ENCODE measurements at places on chromosomes 3 and 15.

GRCh38 chr15:66644869-66645268 lies 57.2 kb upstream of the SMAD6 start:
- DNase-seq, result no peak

DNA sequence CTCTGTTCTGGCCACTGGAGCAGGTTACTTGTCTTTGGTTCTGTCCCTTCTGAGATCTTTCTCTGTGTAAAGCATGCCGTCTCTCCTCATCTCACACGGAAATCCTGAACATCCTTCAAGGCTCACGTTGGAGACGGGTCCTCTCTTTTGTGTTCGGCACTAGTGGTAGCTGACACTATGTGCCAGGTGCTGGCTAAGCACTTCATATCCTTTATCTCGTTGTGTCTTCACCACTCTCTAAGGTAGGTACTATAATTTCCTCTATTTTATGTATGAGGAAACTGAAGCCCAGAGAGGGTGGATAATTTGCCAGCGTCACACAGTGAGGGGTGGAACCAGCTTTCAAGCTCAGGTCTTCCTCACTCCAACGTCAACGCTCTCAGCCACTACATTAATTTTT lies 1.2 kb downstream of the IFT122 start:
- no peak for DNase-seq

DNA sequence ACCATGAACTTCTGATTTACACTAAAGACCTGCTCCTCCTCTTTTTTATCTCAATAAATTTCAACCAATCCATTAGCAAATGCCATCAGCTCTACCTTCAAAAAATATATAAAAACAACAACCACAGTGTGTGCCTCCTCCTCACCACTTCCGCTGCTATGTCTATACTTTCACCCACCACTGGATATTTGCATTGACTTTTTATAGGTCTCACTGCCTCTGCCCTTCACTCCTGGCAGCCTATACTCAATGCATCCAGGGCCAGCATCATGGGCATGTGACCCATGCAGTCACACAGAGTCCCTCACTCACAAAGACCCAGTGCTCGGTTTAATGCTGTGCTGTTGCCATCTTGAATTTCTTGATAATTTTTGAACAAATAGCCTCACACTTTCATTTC lies 53.5 kb upstream of the CCDC54 start:
- DNase-seq, result no peak

- DNase-seq, result no peak
Observed at GRCh38 chr3:195692354-195692685, 28.5 kb upstream of the MUC20 start.

GRCh38 chr3:194905696-194906095 lies 220.0 kb downstream of the FAM43A start:
- DNase-seq, result no peak

GRCh38 chr15:89444241-89445225 lies 51.9 kb downstream of the RHCG start:
- no peak for DNase-seq

DNA sequence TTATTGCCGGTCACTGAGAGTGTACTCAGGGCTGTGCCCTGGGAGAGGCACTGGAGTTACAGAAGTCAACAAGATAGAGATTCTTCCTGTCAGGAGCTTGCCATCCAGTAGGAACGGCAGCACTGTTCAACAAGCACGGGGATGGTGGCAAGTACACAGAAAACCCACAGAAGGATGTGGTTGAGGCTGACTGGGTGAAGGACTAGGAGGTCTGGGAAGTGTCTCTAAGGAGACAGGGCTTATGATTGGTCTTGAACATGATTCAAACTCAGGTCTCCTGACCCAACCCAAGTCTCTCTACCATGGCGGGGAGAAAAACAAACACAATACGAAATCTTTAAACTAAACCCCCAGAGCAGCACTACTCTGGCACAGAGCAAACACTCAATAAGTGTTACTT lies 37.6 kb downstream of the ERICH6 start:
- no peak for DNase-seq

DNA sequence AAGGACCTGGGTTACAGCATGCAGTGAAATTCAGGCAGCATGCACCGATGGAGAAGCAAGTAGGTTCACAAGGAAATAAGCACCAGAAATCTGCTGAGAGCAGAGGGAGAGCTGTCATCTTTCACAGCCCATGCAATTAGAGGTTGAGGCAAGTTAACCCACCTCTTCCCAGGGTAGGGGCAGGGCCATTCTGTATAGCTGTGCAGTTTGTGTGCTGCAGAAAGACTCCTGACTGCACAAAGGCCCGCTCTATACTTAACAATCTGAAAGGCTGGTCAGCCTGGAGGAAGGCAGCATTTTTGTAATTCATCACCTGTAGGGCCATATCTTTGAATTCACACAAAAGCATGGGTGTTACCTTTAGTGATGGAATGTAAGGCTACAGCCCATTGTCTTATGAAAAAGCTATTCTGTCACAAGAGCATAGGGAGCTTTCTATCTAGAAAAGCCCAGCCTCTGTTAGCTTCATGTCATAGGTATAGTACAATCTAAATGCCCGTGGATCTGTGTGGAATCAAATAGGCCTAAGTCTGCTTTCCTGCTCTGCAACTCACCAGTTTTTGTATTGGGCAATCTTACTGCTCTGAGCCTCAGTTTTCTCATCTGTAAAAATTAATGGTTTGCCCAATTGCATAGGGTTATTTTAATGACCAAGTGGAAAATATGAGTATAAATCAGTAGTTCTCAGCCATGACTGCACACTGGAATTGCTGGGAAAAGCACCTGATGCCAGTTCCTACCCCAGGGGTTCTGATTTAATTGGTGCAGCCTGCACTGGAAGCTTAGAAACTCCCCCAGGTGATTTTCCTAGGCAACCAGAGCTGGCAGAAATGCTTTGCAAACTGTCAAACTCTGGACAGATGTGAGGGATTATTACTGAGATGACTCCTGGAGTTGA lies 65.2 kb downstream of the ATP13A5 start:
- no peak for DNase-seq

GRCh38 chr15:74129586-74130154 lies 716 bp upstream of the ISLR2 start:
- no peak for DNase-seq

DNA sequence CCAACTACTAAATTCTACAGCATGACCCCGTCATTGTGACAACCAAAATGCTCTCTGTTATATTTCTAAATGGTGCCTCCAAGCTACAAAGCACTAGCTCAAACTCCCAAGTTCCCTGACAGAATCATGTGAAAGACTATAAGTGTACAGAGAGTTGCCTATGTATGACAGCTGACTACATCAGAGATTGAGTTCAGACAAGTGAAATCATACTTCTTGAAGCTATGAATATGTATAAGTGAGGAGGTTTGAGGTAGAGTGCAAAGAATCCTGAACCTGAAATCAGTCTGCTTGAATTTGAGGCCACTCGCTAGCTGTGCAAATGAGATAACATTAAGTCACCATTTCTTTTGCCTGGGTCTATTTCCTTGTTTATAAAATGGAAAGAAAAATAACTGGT lies 63.9 kb upstream of the TP63 start:
- no peak for DNase-seq

DNA sequence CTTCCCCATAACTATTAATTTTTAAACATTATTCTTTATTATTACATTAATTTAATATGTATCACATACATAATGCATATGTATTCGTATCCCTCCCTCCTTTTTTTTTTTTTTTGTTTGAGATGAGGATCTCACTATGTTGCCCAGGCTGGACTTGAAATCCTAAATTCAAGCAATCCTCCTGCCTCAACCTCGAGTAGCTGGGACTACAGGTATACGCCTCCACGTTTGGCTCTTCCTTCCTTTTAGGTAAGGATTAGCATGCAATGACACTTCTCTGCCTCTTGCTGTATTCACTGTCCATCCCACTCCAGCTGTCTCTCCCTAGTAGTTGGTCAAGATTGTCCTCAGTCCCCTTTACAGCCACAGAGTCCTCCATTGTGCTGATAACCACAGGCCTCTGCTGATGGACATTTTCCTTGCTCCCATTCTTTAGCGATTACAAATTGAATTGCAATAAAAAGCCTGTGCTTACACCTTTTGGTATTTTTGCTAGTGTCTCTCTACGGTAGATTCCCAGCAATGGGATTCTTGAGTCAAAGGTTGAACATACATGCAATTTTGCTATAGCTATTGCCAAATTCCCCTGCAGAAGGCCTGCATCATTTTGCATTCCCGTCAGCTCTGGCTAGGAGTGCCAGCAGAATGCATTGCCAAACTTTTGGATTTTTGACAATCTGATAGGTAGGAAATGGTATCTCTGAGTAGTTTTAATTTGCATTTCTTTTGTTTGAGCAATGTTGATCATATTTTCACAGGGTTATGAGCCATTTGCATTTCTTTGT lies 156.6 kb downstream of the SMAD6 start:
- DNase-seq, result no peak

DNA sequence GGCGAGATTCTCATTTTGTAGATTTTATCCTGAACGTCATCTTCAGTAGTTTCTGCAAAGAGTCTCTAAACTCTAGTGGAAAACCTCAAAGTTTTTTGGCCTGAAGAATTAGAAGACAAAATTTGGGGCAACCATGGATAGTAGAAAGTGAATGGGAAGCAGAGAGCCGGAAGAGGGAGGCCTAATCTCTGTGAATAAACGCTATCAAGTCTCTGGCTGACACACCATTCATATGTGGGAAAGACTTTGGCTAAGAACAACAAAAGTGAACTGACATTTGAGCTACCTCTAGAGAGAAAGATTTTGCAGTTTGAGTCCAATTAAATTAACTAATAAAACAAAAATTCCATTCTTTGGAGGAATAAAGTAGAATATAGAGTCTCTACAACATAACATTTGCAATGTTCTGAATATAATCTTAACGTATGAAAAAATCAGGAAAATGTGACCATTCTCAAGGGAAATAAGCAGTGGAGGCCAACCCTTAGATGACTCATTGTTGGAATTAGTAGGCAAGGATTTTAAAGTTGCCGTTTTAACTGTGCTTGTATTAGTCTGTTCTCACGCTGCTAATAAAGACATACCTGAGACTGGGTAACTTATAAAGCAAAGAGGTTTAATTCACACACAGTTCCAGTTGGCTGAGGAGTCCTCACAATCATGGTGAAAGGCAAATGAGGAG lies 184.6 kb downstream of the C3orf38 start:
- no peak for DNase-seq

DNA sequence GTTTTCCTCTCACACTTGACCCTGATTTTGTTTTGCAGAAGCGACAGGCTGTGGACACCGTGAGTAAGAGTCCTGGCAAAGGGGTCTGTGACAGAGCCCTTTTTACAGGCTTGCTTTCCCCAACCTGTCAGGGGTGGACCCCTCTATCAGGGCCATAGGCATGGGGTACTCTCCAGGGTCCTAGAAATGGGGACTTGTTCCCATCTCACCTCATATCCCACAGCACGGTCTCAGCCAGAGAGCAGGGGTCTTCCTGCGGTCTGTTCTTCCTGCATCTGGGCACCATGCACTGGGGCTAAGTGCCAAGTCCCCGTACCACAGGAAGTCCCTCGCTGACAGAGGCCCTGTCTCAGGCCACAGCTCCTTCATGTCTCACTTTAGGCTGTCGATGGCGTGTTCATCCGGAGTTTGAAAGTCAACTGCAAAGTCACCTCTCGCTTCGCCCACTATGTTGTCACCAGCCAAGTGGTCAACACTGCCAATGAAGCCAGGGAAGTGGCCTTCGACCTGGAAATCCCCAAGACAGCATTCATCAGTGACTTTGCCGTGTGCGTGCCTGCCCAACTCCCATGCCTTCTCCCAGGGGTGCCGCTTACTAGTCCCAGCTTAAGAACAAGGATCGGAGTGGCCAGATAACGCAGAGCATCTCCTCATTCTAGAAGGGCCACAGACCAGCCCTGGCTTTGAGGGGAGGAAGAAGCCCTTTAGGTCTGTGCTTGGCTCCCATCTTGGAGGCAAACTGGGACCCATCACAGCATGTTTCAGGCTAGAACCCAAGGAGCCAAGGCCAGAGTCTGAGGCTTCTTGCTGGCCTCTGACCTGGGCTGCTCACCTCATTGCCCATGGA lies 783 bp downstream of the ITIH1 start:
- DNase-seq, result no peak

GRCh38 chr3:56974247-56974930 lies 86.1 kb upstream of the SPATA12 start:
- DNase-seq, result no peak
